ENCODE measurements at places on chromosomes 6 and 20.
A peak's percentile ranks its signal among the peaks of the same experiment; 100 is the strongest.

DNA sequence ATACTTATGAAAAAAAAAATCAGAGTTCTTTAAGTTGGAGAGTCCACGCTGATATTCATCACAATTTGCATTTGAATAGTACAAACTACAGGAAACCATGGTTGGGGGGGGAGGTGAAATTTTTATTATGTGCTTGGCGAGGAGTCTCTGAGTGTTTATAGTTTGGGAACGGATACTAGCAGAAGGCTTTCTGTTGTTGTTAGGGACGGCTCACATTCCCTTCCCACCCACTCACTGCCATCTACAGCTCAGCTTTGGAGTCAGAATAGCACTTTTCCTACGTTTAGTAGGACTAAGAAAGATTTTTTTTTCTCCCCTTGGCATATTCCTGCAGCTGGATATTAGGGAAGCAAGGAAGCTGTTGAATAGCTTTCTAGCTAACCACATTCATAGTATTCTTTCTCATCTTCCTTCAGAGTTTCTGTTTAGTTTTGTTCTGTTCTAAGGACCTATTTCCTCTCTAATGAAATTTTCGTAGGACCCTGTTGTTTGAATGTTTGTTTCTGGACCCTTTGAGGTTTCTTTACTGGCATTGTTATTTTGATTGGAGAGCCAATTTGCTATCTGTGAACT, 235.1 kb upstream of the ZNF217 start:
- H3K36me3 ChIP-seq = no peaks in the 10 kb centered on the region
- H3K4me1 ChIP-seq = peaks cover 21% of the 10 kb centered on the region
- peak overlapping the region; percentile 94 for H3K27ac ChIP-seq
- peak; percentile 93 for DNase-seq
- peak overlapping the region; percentile 33 for H3K4me3 ChIP-seq

DNA sequence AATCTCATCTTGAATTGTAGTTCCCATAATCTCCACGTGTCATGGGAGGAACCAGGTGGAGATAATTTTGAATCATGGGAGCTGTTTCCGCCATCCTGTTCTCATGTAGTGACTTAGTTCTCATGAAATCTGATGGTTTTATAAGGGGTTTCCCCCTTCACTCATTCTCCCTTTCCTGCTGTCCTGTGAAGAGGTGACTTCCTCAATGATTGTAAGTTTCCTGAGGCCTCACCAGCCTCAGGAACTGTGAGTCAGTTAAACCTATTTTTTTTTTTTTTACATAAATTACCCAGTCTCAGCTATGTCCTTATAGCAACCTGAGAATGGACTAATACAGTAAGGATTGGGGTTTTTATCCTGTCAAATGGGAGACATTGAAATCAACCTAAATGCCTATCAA, 328.3 kb downstream of the TBC1D32 start:
- no peaks in the 10 kb centered on the region for H3K27me3 ChIP-seq
- H3K4me3 ChIP-seq = no peak overlapping the region
- no peaks in the 10 kb centered on the region for H3K36me3 ChIP-seq
- no peaks in the 10 kb centered on the region for H3K4me1 ChIP-seq
- H3K27ac ChIP-seq = no peak overlapping the region

DNA sequence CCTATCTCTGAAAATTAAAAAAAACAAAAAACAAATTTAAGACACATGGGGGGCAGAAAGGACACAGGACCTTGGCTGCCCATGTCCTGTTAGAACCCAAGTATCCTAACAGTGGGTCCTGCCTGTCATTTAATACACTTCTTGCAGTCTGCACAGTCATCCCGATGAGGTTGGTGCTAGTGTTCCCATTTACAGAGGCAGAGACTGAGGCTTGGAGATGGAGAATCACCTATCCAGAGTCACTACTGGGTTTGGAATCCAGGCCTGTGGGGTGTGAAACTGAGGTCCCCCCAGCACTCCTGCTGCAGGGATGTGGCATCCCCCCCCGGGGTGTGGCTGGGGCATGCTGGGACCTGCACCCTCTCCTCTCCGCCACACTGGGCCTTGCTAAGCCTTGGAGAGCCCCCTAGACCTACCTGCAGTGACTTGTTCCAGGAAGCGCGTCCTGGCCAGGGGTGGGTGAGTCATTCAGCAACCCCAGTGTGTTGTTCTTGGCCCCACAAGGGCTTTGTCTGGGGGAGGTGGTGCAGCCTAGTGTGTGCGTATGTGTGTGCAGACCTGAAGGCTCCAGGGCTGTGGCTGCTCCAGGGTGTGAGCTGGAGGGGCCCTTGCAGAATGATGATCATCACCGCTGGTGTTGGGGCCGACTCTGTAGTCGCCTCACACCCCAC, 49.7 kb downstream of the BCAS4 start:
- no peak overlapping the region for H3K4me3 ChIP-seq
- H3K4me1 ChIP-seq = no peaks in the 10 kb centered on the region
- no peak overlapping the region for H3K27ac ChIP-seq
- H3K27me3 ChIP-seq = no peaks in the 10 kb centered on the region
- H3K36me3 ChIP-seq = no peaks in the 10 kb centered on the region
- no peak for DNase-seq

- DNase-seq = no peak
- no peak overlapping the region for H3K4me3 ChIP-seq
- H3K27me3 ChIP-seq = no peaks in the 10 kb centered on the region
- no peaks in the 10 kb centered on the region for H3K4me1 ChIP-seq
Observed at GRCh38 chr20:59165891-59166709, 2.5 kb downstream of the ZNF831 start.

- no peak for DNase-seq
- no peaks in the 10 kb centered on the region for H3K27me3 ChIP-seq
- H3K36me3 ChIP-seq = no peaks in the 10 kb centered on the region
- no peak overlapping the region for H3K27ac ChIP-seq
- no peak overlapping the region for H3K4me3 ChIP-seq
Observed at GRCh38 chr6:112221561-112221960, 32.8 kb downstream of the LAMA4 start.

Data from kidney (tissue), 22 donors.